ENCODE measurements at places on chromosomes 12 and 14.

- DNase-seq: no peak
Measured at GRCh38 chr12:107541001-107541705, 144.4 kb upstream of the PWP1 start.

DNA sequence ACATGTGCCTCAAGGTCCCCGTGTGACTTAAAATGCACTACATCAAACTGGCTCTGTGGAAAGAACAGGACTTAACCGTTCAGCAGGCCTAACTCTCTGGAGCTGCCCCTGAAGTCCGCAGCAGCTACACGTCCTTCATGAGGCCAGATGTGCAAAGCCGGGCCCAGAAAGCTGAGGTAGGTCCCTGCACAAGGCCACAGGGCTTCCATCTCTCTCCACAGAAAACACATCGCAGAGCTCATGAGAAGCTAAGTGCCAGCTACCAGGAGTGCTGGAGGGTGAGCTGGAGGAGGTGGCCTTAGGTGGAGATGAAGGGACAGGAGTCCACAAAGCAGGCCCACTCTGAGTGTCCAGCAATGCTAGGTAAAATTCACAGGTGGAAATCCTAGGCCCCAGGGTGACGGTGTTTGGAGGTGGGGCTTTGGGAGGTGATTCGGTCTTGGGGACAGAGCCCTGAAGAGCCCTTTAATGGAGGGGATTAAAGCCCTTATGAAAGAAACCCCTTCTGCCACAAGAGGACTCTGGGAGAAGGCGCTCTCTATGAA, 52.4 kb downstream of the VCPKMT start:
- DNase-seq: no peak

- no peak for DNase-seq
Measured at GRCh38 chr14:55077170-55078151, 26.0 kb downstream of the MAPK1IP1L start.

DNA sequence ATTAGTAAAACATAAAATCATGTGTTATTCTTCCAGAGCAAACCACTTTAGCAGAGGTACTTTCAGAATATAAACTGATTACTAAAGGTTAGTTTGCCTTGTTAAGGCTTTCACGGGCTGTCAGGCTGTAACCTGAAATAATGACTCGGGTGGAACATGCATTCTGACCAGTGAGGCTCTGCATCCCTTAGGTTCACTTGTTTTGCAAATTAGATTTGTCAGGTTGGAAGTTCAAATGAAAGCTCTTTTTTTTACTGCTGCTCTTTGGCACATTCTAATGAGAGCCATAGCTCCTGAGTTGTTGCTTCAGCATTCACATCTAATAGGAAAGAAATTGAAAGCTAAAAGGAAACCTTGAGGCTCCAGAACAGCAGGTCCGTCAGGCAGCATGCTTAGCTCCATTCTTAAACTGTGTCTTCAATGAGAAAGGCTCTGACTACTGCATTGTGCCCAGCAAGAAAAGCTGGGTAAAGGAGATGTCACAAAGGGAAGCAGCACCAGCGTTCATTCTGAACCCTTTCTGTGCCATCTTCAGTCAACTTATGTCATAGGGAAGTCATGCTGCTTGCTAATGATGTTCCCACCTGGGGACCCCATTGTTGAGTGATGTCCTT, 445.5 kb upstream of the FBXO33 start:
- DNase-seq: no peak

- DNase-seq: no peak
Measured at GRCh38 chr12:27869567-27869966, 89.5 kb upstream of the MANSC4 start.

GRCh38 chr14:37668646-37669045, 73.2 kb downstream of the TTC6 start:
- no peak for DNase-seq

DNA sequence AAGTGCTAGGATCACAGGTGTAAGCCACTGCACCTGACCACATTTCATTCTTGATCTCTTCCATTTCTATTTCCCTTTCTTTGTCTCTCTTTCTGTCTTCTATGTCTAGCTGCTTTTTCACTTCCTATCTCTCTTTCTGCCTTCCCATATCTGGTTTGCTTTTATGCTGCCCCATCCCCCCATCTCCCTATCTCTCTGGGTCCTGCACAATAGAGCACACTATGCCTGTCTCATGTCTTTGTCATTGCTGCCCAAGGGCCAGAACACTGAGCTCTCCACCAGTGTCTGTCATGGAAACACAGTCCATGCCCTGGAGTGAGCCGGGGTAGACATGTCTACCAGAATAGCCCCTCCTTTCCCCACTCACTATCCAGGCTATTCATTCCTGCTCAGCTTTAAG, 12.3 kb upstream of the RARG start:
- no peak for DNase-seq

GRCh38 chr12:7856516-7856915, 16.2 kb downstream of the SLC2A14 start:
- no peak for DNase-seq

GRCh38 chr12:24408305-24408704, 458.8 kb upstream of the SOX5 start:
- no peak for DNase-seq

- DNase-seq: peak; percentile 3
Measured at GRCh38 chr12:27383429-27384260, 51.0 kb downstream of the BMAL2 start.

GRCh38 chr14:35687335-35687939, 121.7 kb downstream of the RALGAPA1 start:
- DNase-seq: no peak

- no peak for DNase-seq
Measured at GRCh38 chr12:11829764-11830194, 180.3 kb downstream of the ETV6 start.

DNA sequence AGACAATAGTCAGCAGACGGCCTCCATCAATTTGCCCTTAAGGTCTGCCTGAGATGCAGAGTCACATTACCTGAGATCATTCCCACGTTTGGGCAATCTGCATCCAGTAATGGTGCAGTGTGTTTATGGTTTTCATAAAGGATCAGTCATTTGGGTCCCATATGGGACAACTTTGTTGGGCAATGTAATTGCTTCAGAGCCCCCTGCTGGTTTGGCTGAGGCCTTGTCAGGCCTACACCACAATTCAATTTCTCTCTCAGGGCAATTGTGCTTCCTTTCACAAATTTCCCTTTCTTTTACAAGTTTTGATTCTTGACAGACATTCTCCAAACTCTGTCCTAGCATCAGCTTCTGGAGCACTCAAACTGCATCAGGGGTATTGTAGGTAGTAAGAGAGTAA, 191.2 kb upstream of the SSTR1 start:
- DNase-seq: no peak

- DNase-seq: no peak
Measured at GRCh38 chr14:74441113-74441512, 15.1 kb upstream of the SYNDIG1L start.

- no peak for DNase-seq
Measured at GRCh38 chr12:67649570-67650387, 1.2 kb downstream of the DYRK2 start.

DNA sequence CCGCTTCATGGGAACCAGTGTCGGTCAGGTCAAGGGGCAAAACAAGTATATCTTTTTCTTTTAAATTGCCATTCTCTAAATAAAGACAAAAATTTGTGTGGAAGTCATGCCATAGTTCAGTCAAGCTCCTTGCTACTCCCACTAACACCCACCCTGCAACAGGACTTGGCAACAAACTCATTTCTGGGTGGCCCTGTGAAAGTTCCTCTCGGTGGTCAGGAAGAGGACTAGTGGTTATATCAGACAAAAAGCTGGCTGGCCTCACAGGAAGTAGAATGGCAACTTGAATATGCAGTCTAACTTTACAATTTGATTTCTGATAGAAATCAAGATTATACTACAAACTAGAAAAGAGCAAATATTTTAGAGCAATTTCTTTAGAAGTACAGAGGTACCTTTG, 11.2 kb downstream of the DHRS7 start:
- DNase-seq: no peak

GRCh38 chr14:22095860-22096513, 422.4 kb upstream of the OR4E1 start:
- DNase-seq: no peak

DNA sequence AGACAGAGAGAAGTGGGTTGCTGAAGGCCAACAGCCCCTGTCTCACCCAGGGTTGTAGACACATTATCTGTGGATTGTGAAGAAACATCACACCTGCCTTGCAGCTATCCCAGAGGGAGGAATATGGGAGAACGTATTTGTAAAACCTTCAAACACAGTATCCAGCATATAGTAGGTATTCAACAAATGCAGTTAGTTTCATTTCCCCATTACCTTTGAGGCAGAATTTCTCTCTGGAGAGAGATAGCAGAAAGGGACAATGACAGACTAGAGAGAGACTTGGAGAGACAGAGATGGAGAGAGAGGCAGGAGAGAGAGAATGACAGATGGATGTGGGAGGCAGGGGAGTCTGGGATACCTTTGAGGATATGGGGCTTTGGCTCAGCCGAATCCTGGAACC, 62.0 kb downstream of the WSCD2 start:
- DNase-seq: no peak

- no peak for DNase-seq
Measured at GRCh38 chr12:83801972-83802371, 1110.6 kb downstream of the SLC6A15 start.

- DNase-seq: no peak
Measured at GRCh38 chr12:31536672-31537071, 54.3 kb downstream of the DENND5B start.

DNA sequence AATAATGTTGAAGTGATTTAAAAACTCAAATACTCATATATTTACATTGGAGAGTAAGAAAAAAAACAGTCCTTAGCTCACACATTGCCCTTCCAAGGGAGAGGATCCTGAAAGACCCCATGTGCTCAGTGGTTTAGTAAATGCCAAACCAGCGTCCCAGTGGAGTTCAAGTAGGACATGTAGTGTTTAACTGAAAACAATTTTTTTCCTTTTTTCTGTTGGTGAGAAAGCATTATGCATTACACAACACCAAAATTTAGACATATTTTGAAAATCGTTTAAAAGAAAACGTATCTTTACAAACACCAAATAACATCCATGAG, 33.6 kb downstream of the UBR7 start:
- DNase-seq: no peak

- no peak for DNase-seq
Measured at GRCh38 chr12:118582863-118583262, 206.5 kb downstream of the SUDS3 start.

DNA sequence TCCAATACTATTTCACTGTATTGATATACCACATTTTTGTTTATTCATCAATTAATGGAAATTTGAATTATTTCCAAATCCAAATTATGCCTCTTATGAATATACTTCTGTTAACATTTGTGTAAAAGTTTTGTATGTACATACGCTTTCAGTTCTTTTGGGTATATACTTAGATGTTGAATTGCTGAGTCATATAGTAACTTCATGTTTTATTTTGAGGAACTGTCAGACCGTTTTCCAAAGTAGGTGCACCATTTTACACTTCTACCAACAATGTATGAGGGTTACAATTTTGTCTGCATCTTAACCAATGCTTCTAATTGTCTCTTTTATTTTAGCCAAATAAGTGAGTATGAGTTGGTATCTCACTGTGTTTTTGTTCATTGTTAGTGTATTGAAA, 10.2 kb upstream of the CCER1 start:
- no peak for DNase-seq

DNA sequence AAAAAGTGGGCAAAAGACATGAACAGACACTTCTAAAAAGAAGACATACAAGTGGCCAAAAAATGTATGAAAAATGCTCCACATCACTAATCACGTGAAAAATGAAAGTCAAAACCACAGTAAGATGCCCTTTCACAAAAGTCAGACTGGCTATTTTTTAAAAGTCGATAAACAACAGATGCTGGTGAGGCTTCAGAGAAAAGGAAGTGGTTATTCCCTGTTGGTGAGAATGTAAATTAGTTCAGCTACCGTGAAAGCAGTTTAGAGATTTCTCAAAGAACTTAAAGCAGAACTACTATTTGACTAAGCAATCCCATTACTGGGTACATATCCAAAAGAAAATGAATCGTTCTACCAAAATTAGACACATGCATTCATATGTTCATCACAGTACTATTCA, 237.0 kb downstream of the KIF21A start:
- no peak for DNase-seq

- peak; percentile 13 for DNase-seq
Measured at GRCh38 chr12:4273652-4274395, at the start of gene CCND2. Gene CCND2, plus strand, starts transcription at chr12:4273762. Its CDS starts 279 bp downstream, at chr12:4274041.

DNA sequence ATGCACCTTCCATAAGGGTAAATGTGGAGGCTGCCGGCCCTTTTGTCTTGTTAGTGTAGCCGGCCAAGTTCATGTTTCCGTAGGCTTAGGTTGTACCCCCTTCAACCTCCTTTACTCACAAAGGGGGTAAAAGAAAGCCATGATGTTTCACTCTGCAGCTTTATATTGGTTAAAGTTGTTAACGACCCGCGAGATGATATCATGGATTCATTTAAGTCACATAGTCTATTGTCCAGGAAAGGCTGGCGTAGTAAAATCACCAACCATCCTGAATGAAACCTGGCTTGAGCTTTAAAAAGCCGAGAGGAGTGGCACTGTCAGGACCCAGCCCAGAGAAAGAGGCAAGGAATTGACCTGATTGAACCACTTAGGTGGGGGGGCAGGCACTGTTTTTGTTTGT, 1.3 kb downstream of the UNG start:
- DNase-seq: no peak

- no peak for DNase-seq
Measured at GRCh38 chr12:123441523-123442164, 5.2 kb upstream of the RILPL2 start.

- no peak for DNase-seq
Measured at GRCh38 chr12:108886873-108887629, 7.2 kb downstream of the DAO start.

DNA sequence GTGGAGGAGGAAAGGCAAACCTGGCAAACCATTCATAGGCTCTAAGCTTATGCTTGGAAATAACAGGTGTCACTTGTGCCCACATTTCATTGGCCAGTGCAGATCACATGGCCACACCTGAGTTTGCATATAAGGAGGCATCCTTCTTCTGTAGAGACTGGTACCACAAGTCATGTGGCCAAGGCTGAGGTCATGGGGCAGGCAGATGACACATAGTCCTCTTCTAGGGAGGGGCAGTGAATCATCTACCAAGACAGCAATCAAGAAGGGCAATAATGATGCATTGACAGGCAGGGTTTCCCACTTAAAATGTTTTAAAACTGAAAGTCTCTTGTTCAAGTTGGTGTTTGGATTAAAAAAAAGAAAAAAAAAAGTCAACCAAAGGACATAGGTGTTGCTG, 77.3 kb downstream of the DAAM1 start:
- no peak for DNase-seq
